ENCODE measurements at places on chromosomes 6 and 20.

- no peak for DNase-seq
Observed at GRCh38 chr6:42555477-42556457, 8.1 kb upstream of the UBR2 start.

DNA sequence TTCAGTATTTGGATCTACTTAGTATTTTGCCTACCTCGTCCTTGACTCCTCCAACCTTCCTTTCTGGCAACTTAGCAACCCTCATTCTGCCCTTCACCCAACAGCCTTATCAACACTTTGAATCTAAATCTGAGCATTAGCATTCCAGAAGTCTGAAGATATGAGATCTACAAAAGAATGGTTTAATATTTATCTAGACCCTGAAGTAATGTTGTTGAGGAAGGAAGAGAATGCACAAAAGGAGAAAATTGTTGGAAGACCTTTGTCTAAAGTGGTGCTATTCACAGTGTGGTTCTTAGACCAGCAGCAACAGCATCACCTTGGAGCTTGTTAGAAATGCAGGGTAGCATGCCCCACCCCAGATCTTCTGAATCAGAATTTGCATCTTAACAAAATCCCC is 198.2 kb upstream of the PLCB4 start:
- DNase-seq = no peak

DNA sequence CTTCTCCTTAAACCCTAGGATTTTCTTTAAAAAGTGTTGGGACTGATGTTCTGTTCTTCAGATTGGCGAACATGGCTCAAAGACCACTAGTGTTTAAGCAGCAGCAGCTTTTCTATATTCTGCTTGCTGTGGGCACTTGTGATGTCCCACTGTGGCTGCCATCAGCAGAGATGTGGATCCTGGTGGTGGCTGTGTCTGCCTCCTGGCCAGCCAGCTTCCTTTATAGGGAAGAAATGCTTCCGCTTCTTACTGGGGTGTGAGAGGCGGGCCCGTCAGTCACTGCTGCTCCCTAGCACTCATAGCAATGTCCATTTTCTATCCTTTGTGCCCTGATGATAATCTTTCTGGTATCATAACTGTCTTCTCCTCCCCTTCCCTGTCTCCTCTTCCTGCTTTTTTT is 66.7 kb upstream of the ESR1 start:
- no peak for DNase-seq

DNA sequence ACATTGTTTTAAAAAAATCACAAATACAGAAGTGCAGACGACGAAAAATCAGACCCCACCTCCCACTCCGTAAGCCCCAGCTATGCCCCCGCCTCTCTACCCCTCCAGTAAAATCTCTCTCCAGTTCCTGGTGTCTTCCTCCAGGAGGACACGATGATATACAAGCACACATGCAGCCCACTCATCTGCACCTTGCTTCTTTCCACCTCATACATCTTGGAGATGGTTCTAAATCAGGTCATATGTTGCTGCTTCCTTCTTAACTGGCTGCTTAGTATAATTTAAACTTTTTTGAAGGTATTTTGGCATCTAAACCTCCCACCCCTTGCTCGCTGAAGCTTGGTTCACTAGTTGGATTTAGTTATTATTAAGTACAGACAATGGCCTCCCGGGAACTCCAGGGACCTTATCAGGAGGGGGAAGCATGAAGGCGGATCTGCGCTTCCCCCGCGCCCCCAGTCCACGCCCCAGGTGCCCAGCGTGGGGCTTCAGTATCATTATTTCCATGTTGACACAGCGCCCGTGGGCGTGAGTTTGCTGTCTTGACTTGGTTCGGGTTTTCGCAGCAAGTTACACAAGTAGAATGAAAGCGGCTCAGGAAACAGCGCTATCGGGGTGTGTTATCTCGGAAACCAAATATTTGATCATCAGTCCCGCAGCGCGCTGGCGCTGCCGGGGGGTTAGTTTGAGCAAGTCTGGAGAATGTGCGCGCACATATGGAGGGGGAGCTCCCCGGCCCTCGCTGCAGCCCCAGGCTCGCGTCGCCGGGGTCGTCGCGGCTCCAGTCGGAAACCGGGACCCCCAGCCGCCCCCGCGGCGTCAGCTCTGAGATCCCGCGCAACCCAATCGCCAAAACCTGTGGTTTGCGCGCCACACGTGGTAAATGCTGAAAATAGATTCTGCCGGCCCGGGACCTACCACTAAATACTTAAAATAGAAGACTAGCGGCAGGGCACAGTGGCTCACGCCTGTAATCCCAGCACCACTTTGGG is 2.3 kb downstream of the BMP7 start:
- no peak for DNase-seq

DNA sequence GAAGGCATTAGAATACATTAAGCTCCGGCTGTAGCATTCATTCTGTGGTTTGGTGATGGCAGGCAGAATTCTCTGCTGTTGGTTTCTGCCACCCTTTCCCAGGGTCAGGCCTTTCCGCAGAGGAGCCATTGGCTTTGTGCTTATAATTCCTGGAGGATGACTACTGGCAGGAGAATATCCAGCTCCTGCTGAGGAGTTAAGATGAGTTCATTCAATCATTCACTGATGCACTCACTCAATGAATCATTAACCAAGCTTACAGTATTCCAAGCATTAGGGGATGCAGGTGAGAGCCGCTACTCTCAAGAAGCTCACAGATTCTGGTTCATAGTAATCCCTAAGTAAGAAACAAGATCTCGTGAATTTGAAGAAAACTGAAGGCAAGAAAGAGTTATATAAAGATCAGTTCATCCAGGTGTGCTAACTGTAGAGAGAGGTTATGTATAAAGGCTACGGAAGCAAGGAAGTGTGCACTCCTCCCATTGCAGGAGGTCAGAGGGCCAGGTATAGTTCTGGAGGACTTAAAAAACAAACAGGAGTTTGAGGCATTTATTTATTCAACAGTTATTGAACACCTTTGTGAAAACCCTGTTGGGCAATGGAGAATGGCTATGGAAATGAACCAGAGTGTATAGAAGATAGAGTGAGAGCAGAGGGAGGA is 75.5 kb downstream of the HMGN3 start:
- DNase-seq = no peak

DNA sequence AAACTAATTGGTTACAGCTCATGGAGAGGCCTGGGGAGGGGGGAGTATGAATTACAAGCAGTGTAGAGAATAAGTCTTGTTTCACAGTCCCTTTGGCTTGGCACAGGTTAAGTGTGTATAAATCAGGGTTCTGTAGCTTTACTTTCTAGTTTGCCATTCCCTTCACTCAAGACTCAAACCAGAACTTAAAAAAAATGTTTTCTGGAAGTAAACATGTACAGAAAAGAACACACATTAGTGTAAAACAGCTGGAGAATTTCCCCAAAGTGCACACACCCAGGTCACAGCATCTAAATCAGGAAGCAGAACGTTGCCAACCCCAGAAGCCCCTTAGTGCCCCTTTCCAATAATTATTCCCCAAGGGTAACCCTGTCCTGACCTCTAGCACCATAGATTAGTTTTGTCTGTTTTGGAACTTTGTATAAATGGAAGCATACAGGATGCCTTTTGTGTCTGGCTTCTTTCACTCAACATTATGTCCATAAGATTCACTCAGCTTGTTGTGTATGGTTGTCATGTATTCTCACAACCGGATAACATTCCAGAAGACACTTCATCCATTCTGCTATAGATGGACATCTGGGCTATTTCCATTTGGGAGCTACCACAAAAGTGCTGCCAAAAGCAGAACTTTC is 33.7 kb upstream of the SCUBE3 start:
- no peak for DNase-seq

Measured in NK-92 treated with Interleukin-12 subunit alpha and Interleukin-12 subunit beta, amount 100 ng/mL, for 24 hours (cell line).